ENCODE measurements at places on chromosomes 4 and X.

DNA sequence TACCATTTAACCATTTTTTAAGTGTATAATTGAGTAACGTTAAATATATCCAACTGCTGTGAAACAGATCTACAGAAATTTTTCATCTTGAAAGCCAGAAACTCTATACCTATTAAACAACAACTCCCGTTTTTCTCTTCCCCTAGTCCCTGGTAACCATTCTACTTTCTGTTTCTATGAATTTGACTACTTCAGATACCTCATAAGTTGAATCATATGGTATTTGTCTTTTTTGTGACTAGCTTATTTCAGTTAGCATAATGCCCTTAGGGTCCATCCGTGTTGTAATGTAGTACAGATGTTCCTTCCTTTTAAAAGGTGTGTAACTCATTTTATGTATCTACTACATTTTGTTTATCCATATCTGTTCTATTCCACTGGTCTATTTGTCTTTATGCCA, 48.7 kb downstream of the STAG2 start:
- DNase-seq, result no peak

- DNase-seq, result no peak
Measured at GRCh38 chr4:5337731-5338130, 286.5 kb downstream of the STK32B start.

DNA sequence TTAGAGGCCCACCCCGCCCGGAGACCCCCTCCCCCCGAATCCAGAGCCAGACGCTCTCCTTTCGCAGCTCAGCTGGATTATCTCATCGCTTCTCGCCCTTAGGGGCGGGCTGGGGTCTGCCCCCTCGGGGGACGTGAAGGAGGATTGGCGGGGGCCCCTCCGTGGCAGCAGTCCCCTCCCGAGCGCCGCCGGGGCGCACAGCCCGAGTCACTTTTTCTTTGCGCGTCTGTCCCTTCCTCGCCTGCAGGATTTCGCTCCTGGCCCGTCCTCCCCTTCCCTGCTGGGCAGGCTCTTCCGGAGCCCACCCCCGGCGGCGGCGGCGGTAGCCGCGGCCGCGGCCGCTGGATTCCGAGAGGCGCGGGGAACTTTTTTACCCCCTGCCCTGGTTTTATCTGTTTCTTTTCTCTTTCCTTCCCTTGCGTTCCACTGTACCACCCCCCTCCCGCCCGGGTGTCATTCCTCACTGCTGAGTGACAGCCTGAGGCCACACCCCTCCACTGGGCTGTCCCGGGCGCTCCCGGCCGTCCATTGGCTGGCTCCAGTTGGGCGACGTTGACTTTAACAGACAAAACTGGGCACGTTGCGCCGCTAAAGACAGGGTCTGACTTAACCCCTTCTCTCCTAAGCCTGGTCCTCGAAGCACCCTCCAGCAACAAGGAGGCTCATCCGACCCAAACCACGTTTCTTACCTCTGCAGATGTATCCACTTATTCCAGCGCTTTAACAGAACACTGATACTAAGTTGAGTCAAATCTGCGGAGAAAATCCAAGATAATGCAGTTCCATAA, 492 bp upstream of the NKX3-2 start:
- DNase-seq, result peak; percentile 25

DNA sequence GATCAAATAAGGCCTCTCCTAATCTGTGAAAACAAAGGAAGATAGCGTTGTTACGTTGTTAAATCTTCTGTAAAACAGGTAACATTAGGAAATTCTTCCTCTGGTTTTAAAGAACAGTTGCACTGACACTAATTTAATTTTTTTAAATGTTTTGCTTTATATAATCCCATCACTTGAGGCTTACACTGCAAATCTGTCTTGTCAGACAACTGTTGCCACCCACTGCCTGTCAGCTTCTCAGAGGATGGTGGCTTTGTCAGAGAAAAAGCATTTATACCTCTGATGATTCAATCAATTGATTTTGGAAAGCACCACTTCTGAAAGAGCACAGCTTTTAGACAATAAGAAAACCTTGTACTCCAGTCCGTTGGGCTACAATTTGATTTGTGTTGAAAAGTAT, 799.1 kb downstream of the FSTL5 start:
- DNase-seq, result no peak

DNA sequence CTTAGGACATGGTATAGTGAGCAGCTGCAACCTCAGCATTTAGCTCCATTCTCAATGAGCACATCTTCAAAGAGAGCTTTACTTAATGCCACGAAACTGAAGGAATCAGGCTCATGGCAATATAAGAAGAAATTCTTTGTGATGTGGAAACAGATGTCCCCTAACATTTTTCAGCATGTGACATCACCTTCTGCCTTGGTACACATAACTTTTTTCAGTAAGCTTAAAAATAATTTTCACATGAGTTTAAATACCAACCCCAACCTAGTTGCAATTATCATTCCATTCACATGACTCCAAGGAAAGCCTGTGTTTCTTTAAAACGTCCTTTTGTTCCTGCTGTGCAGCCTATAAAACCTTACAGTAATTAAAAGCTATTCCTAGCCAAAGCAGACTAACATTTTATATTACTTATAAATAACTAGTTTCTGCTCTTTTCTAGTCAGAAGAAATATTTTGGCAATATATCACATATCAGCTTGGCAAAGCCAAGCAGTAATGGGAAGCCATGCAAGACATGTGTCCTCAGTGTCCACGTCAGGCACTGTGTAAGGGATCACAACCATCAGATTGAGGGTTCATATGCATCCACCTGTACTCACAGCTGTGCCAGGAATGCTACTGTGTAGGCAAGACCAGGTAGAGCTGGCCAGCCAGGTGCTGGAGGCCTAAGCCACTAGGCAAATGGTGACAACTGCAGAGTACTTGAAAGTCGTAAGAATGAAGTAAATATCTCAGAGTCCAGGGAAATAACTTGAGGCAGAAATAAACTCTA, 466.6 kb downstream of the INPP4B start:
- DNase-seq, result no peak

- DNase-seq, result no peak
Measured at GRCh38 chrX:49300703-49301102, 2.7 kb upstream of the GAGE10 start.

- DNase-seq, result no peak
Measured at GRCh38 chr4:174316954-174317353, 33.2 kb downstream of the CEP44 start.

DNA sequence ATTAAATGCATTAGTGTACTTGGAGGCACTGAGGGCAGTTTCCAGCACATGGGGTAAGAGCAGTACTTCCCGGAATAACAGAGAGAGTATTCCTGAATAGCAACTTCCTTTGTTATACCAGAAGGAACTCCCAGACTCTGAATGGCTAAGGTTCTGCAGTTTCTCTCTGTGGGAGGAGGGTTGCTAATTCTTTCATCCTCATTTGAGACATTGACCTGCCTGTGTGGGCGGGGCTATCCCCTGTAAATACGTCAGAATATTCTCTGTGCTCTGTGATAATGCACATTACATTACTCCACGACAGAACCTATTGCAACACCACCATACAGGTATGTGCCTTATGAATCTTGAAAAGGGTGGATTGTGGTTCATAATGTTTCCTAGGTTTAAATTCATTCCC, 52.7 kb downstream of the SPINK2 start:
- no peak for DNase-seq

DNA sequence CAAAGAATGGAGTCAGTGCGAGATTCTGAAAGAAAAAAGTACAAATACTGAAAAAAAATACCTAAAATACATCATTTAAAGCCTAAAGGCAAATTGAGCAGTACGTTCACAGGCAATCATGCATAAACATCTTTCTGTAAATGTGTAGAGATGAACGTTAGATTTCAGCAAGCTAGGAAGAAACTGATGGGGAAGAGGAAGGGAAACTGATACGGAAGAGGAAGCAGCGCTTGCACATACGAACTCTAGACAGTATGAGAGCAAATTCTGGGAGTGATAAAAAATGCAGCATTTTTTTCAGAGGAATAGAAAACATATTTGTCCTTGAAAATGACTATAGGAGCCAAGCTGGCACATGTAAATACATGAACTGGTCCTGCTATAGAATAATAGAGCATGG, 9.4 kb downstream of the ANKRD50 start:
- DNase-seq, result no peak

GRCh38 chrX:42686706-42687105, 91.3 kb downstream of the PPP1R2C start:
- DNase-seq, result no peak

DNA sequence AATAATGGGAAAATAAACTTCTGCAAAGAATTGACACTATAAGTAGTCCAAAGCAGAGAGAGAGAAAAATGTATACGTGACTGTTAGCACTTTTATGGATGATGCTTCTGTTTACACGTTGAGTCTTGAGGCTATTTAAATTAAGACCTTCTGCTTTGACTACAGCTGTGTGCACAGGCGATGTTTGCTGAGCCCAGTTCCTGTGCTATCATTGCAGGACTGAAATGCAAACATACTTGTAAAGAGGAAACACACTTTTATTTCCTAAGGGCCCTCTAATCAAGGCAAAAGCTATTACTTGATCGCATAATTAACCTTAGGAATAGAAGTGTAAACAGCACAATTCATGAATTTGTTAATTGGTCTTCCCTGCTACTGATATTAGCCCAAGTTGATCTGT, 226.9 kb downstream of the FBXW7 start:
- no peak for DNase-seq

DNA sequence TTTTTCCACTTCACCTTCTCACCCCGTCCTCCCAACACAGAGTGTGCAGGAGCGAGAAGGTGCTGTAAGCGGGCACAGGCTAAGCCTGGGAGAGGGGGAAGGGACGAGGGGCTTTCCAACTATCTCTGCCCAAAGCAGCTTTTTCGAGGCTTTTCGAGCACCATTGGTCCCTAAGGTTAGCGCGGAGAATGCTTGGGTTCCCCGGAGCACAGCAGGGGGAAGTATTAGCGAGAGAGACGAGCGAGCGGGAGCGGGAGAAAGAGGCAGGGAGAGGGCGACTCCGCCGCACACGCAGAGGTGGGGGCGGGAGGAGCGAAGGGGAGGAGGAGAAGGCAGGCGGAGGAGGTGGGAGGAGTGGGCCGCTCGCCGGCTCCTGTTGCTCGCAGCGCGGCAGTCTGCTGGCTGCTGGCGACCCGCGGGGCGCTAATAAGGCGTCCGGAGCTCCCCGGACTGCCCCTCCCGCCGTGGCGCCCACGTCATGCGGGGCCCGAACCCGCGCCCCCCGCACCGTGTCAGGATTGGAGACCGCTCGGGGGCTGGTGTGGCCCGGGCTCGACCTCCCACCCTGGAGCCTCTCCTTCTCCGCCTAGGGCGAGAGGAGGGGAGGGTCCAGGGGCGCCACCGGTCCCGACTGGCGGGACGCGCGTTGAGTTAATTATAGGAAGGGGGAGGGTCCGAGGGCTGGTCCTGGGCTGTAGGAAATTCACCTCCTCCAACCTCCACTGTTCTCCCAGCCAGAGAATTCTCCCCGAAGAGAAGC, at the start of gene ADAMTS3:
ADAMTS3 (minus strand) TSS at position 263 of the 760 bp plus-strand sequence. CDS start 459 bp downstream, outside the sequence.
- DNase-seq, result no peak

All from activated CD4-positive, alpha-beta T cell treated with anti-CD3 and anti-CD28 coated beads for 4 hours (primary cell).